ENCODE measurements at places on chromosomes 11 and 22.

- DNase-seq: peak; percentile 15
These were observed 13.0 kb upstream of the OR6A2 start for GRCh38 chr11:6812390-6813005.

- DNase-seq: no peak
These were observed 44.7 kb downstream of the GAB4 start for GRCh38 chr22:16963189-16963945.

DNA sequence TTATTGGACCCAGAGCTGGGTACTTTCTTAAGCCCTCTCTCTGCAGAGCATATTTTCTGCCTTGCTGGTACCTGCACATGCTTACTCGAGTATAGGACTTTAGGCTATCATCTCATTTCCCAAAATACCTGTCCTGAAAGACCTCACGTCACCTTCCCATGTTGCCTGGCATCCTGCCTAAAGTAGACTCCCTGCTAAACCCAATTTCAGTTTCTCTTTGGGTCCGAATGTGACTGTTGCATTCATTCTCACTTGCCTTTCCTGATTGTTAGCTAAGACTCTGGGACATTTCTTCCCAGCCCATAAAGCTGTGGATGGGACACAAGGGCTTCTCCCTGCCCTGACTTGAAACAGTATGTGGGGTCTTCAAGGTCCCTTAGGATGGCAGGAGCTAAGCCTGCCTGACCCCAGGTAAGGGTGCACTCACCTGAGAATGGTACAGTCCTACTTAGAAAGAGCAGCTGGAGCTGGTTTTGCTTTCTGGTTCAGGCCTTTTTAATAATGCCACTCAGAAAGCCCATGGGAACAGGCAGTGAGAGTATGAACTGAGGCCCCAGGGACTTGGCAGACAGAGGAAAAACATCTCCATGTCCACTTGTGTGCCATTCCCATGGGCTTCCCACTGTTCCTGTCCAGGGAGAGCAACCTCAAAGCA, 12.9 kb downstream of the OR51E2 start:
- peak; percentile 67 for DNase-seq

DNA sequence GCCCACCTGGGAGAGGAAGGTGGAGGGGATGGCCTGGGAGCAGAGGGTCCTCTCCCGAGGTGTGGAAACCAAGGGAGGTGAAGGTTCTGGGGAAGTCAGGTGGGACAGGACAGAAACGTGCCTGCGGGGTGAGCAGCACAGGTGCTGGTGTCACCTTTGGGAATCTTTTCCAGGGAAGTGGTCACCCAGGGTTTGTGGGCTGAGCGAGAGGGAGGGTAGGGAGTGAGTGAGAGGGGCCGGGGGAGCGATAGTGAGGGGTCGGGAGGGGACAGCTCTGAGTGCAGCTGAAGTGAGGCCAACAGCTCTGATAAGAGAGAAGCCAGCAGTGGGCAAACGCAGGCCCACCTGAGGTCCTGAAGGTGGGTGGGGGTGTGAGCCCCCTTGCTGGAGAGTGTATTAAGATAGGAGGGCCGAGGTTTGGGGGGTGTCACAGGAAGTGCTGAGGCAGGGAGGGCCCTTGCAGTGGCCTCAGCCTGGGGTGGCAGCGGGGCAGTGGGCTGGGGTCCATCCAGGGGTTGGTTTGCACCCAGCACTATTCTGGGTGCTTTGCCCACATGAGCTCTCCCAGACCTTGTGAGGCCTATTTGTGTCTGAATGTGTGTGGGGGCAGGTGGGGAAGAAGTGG, 1.6 kb upstream of the SHANK3 start:
- DNase-seq: no peak

DNA sequence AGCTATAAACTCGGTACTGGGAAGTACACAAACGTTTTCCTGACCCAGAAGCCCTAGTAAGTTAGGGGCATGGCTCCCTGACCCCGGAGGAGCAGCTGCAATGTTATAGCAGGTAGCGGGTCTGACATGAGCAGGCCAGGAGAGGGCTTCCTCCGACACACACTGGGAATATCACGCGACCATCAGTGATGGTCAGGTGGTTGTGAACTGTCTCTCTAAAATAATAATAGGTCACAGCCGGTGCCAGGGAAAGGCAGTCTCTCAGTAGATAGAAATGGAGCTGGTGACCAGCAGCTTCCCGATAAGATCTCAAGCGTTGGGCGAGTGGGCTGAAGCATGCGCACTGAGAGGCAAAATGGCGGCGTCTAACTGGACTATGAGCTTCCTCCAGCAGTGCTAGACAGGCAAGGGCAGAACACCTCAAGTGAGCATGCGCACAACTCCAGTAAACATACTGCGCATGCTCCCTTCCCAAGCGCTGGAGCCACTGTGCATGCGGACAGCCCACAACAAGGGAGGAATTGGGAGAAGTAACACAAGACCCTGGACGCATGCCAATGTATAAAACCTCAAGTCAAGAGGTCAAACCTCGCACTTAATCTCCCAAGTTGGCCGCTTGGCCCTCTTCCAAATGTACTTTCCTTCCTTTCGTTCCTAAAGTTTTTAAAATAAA, 22.3 kb upstream of the TESMIN start:
- DNase-seq: no peak

Measured in NCI-H1092 treated with DMSO at 0.1 percent for 48 hours (cell line).